ENCODE measurements at places on chromosomes 1 and 21.

DNA sequence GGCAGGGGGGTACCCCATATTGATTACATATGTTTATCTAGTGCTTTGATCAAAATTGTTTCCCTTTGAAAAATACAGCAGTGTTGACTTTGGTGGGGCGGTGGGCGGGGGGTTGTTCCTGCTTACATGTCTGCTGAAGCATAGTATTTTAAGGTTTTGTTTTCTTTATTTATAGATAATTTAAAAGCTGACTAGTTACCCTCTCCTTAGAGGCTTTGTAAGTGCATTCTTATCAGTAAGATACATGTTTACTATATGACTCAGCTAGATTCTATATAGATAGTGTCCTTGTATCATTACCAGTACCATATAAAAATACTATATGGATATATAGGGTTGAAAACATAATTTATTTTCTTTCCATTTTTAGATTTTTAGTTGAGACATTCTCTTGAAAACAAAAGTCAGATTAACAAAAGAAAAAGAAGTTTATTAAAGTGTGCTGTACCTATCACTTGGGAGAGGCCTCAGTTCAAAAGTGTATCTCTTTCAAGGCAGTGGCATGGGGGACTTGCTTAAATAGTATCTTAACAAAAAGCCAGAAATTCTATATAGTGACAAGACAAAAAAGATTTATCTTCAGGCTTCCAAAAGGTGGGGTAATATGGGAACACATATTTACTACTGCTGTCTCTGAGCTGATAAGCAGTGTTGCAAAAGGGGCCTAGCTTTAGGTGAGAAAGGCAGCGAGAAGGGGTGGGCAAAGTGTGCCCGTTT is 79.0 kb downstream of the HS2ST1 start:
- no peak for DNase-seq

GRCh38 chr1:54652168-54652567 is 10.6 kb downstream of the MROH7 start:
- DNase-seq: no peak

DNA sequence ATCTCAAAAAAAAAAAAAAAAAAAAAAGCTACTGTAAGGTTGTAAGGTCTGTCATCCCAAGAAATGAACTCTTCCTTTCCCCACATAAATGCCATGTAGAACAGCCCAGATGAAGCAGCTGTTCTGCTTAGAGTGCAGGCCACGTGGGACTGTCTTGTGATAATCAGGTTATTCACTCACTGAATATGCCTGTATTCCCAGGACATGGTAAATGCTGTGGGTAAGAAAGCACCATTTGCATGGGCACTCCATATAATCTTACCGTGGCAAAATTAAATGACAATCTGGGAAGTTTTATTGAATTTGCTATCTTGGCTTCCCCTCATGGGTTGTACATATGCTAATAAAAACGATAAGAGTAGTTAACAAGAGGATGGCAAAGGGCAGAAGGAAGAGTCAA is 13.8 kb downstream of the RGS5 start:
- DNase-seq: no peak

GRCh38 chr1:57003398-57004139 is 37.8 kb upstream of the C8B start:
- no peak for DNase-seq

- DNase-seq: no peak
Measured at GRCh38 chr1:84352298-84353106, 45.8 kb upstream of the DNASE2B start.

GRCh38 chr1:206415942-206416341 is 54.3 kb upstream of the IKBKE start:
- no peak for DNase-seq

GRCh38 chr1:36433102-36433501 is 17.1 kb downstream of the OSCP1 start:
- no peak for DNase-seq

DNA sequence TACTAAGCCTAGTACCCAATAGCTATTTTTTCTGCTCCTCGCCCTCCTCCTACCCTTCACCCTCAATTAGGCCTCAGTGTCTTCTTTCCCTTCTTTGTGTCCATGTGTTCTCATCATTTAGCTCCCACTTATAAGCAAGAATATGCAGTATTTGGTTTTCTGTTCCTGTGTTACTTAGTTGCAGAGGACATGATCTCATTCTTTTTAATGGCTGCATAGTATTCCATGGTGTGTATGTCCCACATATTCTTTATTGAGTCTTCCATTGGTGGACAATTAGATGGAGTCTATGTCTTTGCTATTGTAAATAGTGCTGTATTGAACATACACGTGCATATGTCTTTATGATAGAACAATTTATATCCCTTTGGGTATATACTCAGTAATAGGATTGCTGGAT is 106.9 kb upstream of the NR5A2 start:
- no peak for DNase-seq

GRCh38 chr1:220824031-220824989 is 37.6 kb downstream of the MTARC1 start:
- no peak for DNase-seq

DNA sequence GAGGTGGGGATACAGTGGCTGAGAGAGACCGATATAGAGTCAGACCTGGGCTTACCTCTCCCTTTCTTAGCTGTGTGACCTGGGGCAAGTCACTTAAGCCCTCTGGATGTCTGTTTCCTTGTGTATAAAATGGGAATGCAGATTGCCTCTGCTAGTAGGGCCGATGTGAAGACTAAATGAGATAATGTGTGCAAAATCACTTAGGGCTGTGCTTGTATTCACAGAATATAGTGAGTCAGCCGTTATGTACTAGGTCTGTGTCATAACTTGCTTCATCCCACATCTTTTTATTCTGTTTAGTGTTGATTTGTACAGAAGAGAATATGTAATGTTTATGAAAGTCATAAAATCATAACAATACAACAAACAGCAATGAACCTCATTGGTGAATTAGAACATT is 56.0 kb downstream of the PTPRU start:
- DNase-seq: no peak

GRCh38 chr1:169896013-169896412 is 2.3 kb upstream of the SCYL3 start:
- no peak for DNase-seq

GRCh38 chr1:104706631-104707147 is 957.0 kb downstream of the AMY1C start:
- DNase-seq: peak; percentile 11

GRCh38 chr1:64378826-64379225 is 91.1 kb upstream of the CACHD1 start:
- DNase-seq: no peak

Measured in activated CD4-positive, alpha-beta T cell treated with anti-CD3 and anti-CD28 coated beads, Interleukin-10, Interleukin-2, amounts not matched to agents 100 ng/mL and 50 ng/mL, durations not matched to agents 16 hours and 8 hours (primary cell).